ENCODE measurements at places on chromosomes 11 and 22.

GRCh38 chr11:116874251-116874650, 36.8 kb upstream of the APOA1 start:
- no peak for DNase-seq
- no peaks in the 10 kb centered on the region for H3K27me3 ChIP-seq
- peaks cover 22% of the 10 kb centered on the region for H3K4me1 ChIP-seq
- peaks cover 53% of the 10 kb centered on the region for H3K36me3 ChIP-seq

DNA sequence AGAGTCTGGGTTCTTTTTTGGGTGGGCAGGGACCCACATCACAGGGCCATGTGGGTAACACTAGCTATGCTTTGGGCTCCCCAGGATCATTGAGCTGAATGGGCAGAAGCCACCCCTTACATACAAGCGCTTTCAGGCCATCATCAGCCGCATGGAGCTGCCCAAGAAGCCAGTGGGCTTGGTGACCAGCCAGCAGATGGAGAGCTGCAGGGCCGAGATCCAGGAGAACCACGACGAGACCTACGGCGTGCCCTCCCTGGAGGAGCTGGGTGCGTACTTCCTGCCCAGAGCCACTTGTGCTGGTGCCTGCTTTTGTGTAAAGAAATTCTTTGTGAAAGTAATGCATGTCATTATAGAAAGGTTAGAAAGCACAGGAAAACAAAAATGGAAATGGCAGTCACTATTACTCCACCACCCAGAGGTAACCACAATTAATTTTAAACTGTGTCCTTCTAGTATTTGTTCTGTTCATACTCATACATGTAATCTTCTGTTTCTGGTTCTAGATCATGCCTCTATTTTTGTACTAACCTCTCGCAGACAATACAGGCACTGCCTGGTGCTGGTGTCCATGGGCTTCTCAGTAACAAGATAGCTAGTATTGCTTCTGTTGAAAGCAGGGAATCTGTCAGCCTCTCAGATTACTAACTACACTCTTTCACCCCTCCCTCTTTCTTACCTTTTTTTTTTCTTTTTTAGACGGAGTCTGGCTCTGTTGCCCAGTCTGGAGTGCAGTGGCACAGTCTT, 13.7 kb downstream of the CRY2 start:
- no peak for DNase-seq
- no peaks in the 10 kb centered on the region for H3K27me3 ChIP-seq
- no peak overlapping the region for H3K4me3 ChIP-seq
- peaks cover 40% of the 10 kb centered on the region for H3K36me3 ChIP-seq

- DNase-seq = no peak
- no peaks in the 10 kb centered on the region for H3K36me3 ChIP-seq
- H3K4me1 ChIP-seq = peaks cover 8% of the 10 kb centered on the region
- H3K27me3 ChIP-seq = no peaks in the 10 kb centered on the region
- no peak overlapping the region for H3K4me3 ChIP-seq
These were observed 23.2 kb downstream of the CASP5 start for GRCh38 chr11:104999721-105000120.

GRCh38 chr11:75509020-75509720, 16.6 kb downstream of the GDPD5 start:
- peak overlapping the region; percentile 58 for H3K27ac ChIP-seq
- peaks cover 19% of the 10 kb centered on the region for H3K4me1 ChIP-seq
- no peak for DNase-seq
- H3K4me3 ChIP-seq = peak overlapping the region; percentile 54

GRCh38 chr11:76666830-76667229, 3.7 kb downstream of the LRRC32 start:
- peaks cover 70% of the 10 kb centered on the region for H3K4me1 ChIP-seq
- H3K27ac ChIP-seq = peak overlapping the region; percentile 39
- peak overlapping the region; percentile 29 for H3K4me3 ChIP-seq
- no peaks in the 10 kb centered on the region for H3K36me3 ChIP-seq
- no peak for DNase-seq
- peaks cover 57% of the 10 kb centered on the region for H3K27me3 ChIP-seq

GRCh38 chr11:88689548-88690240, 352.2 kb upstream of the CTSC start:
- no peaks in the 10 kb centered on the region for H3K27me3 ChIP-seq
- H3K4me3 ChIP-seq = no peak overlapping the region
- DNase-seq = no peak
- H3K4me1 ChIP-seq = no peaks in the 10 kb centered on the region

DNA sequence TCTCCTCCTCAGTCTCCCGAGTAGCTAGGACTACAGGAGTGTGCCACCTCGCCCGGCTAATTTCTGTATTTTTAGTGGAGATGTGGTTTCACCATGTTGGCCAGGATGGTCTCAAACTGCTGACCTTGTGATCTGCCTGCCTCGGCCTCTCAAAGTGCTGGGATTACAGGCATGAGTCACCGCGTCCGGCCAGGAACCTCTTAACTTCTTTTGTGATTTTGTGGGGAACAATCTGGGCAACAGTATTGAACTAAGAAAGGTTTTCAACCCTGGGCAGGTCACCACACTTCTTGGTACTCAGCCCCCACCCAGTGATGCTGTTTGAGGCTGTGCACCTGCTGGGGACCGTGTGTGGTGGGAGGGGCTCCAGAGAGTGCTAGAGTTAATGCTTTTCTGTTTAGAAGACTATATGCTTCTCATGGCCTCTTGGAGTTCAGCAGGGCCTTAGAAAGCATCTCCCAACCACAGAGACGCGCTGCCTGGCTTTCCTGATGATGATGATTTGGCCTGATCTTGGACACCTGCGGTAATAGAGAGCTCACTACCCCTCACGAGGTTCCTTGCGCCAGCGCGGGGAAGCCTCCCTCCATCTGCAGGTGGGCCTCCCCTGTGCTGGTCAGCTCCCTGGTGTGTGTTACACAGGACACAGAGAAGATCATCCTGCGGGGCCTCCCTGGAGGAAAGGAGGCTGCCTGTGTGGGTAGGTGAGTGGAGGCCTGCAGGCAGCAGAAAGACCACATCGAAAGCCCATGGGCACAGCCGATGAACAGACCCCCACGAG, 1.2 kb downstream of the DENND6B start:
- peaks cover 13% of the 10 kb centered on the region for H3K4me1 ChIP-seq
- H3K36me3 ChIP-seq = no peaks in the 10 kb centered on the region
- no peak for DNase-seq
- no peak overlapping the region for H3K27ac ChIP-seq

DNA sequence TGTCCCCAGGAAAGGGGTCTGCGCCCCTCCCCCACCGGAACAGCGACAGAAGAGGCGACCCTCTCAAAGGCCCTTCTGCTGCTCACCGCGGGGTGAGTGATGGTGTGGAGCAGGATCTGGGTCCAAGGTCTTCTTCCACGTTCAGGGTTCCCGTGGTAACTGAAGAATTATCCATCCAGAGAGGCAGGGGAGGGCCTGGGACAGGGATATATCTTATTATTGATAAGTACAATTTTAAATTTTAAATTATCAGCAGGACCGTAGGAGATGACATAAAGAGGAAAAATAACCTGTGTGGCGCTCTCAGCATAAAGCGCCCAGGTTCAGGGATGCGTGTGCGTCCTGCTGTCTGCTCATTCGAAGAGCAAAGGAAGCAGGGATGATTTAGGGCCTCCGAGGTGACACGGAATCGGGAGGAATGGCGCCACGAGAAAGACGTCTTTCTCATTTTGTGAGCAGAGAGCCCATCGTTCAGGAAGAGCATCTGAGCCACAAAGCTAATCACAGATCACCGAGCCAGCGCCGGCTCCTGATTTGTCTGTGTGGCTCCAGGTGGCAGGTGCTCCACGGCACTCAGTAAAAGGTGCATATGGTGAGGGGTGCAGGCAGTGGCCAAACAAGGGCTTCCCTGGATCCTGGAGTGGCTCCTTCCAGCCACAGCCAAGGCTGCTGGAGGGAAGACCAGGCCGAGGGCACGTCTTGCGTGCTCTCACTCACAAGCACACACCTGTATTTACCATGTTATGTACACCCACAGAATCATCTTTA, 19.3 kb downstream of the KRTAP5-5 start:
- H3K4me1 ChIP-seq = no peaks in the 10 kb centered on the region
- H3K27me3 ChIP-seq = peaks cover 9% of the 10 kb centered on the region
- no peaks in the 10 kb centered on the region for H3K36me3 ChIP-seq
- H3K4me3 ChIP-seq = no peak overlapping the region
- no peak overlapping the region for H3K27ac ChIP-seq

DNA sequence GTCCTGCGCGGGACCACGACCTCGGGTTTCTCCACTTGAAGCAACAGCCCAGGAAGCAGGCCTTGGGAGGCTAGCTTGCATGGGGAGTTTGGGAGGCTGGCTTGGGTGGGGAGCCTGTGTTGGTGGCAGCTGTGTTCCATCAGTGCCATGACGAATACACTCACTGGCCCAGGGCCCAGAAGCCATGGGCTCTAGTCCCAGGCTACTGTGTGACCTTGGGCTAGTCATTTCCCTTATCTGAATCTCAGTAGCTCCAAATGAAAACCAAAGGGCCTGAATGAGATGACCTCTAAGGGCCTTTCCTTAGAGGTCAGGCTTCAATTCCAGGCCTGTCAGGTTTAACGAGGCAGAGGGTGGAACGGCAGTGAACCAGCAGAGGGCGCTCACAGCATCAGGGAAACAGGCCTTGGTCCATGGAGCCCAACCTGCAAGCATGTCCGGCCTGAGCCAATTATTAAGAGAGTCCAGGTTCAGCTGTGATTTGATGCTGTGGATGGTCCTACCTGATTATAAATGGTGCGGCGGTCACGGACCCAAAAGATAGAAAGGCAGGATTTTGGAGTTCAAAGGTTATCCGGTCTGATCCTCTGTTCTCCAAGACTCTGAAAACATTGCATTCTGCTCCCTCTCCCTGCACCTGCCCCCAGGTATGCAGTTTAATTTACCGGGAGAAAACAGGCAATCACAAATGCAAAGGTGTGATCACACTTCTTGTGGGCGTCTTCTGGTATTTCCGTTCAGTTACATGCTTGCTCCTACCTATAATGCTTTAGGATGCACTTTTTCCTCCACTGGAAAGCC, 15.9 kb downstream of the PTPN5 start:
- H3K36me3 ChIP-seq = no peaks in the 10 kb centered on the region
- no peak for DNase-seq
- peaks cover 20% of the 10 kb centered on the region for H3K27me3 ChIP-seq
- no peak overlapping the region for H3K4me3 ChIP-seq

- no peak overlapping the region for H3K4me3 ChIP-seq
- peak overlapping the region; percentile 30 for H3K27ac ChIP-seq
- peaks cover 55% of the 10 kb centered on the region for H3K36me3 ChIP-seq
- H3K27me3 ChIP-seq = no peaks in the 10 kb centered on the region
- peaks cover 25% of the 10 kb centered on the region for H3K4me1 ChIP-seq
These were observed 20.5 kb upstream of the APOA1 start for GRCh38 chr11:116857936-116858335.

- peaks cover 10% of the 10 kb centered on the region for H3K27me3 ChIP-seq
- no peaks in the 10 kb centered on the region for H3K4me1 ChIP-seq
- DNase-seq = no peak
These were observed 47.8 kb downstream of the BRSK2 start for GRCh38 chr11:1437500-1437899.

- no peak for DNase-seq
- no peak overlapping the region for H3K4me3 ChIP-seq
- no peaks in the 10 kb centered on the region for H3K36me3 ChIP-seq
These were observed 57.5 kb downstream of the CACNA1I start for GRCh38 chr22:39627865-39628562.

- no peak overlapping the region for H3K27ac ChIP-seq
- no peaks in the 10 kb centered on the region for H3K36me3 ChIP-seq
- no peaks in the 10 kb centered on the region for H3K4me1 ChIP-seq
These were observed 92.9 kb upstream of the AMOTL1 start for GRCh38 chr11:94675239-94675638.

- H3K36me3 ChIP-seq = no peaks in the 10 kb centered on the region
- no peak for DNase-seq
- H3K27me3 ChIP-seq = no peaks in the 10 kb centered on the region
These were observed 201.5 kb upstream of the MTMR2 start for GRCh38 chr11:96125400-96125799.

GRCh38 chr11:120564573-120565311, 53.2 kb downstream of the GRIK4 start:
- no peaks in the 10 kb centered on the region for H3K4me1 ChIP-seq
- H3K36me3 ChIP-seq = no peaks in the 10 kb centered on the region
- DNase-seq = peak; percentile 73
- peak overlapping the region; percentile 59 for H3K4me3 ChIP-seq

DNA sequence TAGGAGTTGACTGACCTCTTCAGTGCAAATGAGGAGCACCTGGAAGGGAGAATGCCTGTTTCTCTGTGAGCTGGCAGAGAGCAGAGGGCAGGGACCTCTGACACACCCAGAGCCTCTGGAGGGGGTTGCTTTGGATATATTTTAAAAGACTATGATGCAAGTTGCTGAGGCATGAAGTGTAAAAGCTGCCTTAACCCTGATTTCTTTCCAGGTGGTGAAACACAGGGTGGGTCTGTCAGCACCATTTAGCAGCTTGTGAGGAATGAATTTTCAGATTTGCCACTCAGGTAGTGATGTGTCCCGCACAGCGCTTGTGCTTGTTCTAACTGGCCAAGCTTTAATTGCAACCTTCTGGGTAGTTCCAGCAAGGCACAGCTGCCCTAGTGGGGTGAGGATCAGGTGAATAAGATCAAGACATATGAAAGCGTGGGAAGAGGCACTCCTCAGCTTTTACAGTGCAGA, 90.2 kb downstream of the SWAP70 start:
- peaks cover 65% of the 10 kb centered on the region for H3K4me1 ChIP-seq
- H3K27ac ChIP-seq = peak overlapping the region; percentile 78
- peaks cover 11% of the 10 kb centered on the region for H3K36me3 ChIP-seq
- peak overlapping the region; percentile 45 for H3K4me3 ChIP-seq

DNA sequence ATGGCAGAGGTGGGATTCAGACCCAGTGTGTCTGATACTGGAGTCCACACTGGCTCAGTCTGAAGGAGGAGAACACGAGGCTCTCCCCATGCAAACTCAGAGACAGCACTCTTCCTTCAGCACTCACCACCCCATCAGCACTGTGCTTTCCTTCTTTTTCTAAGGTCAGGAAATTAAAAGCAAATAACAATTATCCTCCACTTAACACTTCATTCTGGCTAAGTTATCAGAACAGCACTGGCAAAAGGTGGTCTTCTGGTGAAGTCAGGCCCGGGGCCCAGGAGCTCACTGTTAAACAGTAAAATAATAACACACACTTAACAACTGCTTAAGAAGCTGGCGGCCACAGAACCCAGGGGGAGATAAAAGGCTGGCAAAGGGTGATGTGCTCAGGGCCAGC, 107.1 kb downstream of the NAT10 start:
- no peaks in the 10 kb centered on the region for H3K27me3 ChIP-seq
- no peak for DNase-seq
- no peak overlapping the region for H3K27ac ChIP-seq
- no peak overlapping the region for H3K4me3 ChIP-seq
- H3K4me1 ChIP-seq = no peaks in the 10 kb centered on the region

- H3K27me3 ChIP-seq = no peaks in the 10 kb centered on the region
- H3K36me3 ChIP-seq = no peaks in the 10 kb centered on the region
- DNase-seq = no peak
- H3K4me3 ChIP-seq = no peak overlapping the region
- peaks cover 7% of the 10 kb centered on the region for H3K4me1 ChIP-seq
These were observed 32.0 kb downstream of the TMEM184B start for GRCh38 chr22:38240734-38241252.

Measured in naive B cell (primary cell).